ENCODE measurements at places on chromosomes 11 and 22.

GRCh38 chr11:98365190-98365589 lies 655.6 kb upstream of the CNTN5 start:
- DNase-seq: no peak

- no peak for DNase-seq
These were observed 92.4 kb downstream of the RTL6 start for GRCh38 chr22:44405661-44406060.

DNA sequence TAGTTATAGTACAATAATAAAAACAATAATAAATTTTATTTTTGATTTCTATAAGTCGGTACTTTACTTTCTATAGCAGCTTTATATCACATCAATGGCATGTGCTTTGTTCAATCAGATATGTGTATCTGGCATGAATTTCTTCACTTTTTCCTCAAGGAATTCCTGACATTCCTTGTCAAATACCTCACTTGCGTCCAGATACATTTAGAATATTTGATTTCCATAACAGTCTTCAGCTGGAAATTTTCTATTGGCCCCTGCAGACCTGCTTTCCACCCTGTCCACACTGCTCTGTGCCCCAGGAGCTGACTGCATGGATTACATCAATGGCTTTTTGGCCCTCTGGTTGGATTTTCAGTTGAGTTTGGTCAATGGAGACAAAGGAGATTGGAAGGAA lies 93.2 kb downstream of the FAR1 start:
- no peak for DNase-seq

GRCh38 chr11:11445441-11446185 lies 92.6 kb upstream of the CSNK2A3 start:
- no peak for DNase-seq

DNA sequence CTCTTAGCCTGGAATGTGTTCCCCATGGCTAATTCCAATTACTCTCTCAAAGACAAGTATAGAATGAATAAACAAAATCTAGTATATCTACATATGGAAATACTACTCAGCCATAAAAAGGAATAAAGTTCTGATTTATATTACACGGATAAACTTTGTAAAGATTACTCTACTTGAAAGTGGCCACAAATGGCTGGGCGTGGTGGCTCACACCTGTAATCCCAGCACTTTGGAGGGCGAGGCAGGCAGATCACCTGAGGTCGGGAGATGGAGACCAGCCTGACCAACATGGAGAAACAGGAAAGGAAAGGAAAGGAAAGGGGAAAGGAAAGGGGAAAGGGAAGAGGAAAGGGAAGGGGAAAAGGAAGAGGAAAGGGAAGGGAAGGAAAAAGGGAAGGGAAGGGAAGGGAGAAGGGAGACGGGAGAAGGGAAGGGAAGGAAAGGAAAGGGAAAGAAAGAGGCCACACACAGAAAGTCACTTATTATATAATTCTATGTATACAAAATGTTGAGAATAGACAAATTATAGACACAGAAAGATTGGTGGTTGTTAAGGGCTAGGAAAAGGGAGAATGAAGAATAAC lies 90.7 kb upstream of the CLNS1A start:
- DNase-seq: no peak

DNA sequence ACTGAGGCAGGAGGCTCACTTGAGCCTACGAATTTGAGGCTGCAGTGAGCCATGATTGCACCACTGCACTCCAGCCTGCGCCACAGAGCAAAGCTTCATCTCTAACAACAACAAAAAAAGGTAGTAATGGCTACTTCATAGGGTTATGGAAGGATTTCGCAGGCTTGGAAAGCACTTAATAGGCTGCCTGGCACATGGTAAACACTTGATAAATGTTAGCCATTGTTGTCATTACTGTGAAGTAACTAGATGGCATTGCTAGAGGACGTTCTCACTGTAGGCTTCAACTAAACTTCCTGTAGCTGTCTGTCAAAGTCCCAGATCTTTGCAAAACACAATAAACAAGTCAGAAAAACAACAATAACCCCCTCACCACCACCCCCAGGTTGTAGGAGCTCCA lies 357.2 kb upstream of the NARS2 start:
- DNase-seq: no peak

- no peak for DNase-seq
These were observed 875 bp downstream of the TCP11L1 start for GRCh38 chr11:33040033-33040861.

- no peak for DNase-seq
These were observed 13.6 kb upstream of the OR51S1 start for GRCh38 chr11:4862447-4863236.

DNA sequence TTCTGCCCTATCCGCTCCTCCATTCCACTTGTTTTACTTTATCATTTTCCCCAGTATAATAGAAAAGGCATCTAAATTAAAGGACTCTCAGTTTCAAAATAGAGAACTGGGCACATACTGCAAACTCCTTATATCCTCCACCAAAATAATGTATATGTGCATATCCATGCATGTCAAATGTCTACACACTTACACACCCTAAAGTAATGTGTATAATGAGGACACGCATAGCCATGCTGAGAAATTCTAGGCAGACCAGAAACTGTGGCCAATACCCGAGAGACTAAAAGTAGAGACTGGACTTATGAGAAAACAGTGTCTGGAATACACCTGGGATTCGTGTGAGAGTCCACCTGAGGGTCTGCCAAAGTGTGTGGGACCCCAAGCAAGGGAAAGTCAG lies 183.5 kb downstream of the CWF19L2 start:
- no peak for DNase-seq

DNA sequence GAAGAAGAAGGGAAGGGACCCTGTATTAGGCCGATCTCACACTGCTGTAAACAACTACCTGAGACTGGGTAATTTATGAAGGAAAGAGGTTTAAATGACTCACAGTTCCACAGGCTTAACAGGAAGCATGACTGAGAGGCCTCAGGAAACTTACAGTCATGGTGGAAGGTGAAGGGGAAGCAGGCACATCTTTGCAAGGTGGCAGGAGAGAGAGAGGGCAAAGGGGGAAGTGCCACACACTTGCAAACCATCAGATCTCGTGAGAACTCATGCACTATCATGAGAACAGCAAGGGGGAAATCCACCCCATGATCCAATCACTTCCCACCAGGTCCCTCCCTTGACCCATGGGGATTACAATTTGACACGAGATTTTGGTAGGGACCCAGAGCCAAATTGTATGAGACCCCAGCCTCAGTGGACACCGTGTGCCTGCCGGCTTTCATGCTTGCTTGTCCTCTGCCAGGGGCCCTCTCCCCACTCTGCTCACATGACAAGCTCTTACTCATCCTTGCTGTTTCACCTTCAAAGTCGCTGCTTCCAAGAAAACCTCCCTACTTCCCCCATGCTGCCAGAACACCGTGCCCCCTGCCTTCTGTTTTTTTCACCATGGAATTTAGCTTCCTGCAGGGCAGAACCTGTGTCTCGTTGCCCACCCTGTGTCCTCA lies 23.3 kb upstream of the PPFIA1 start:
- DNase-seq: no peak

- no peak for DNase-seq
These were observed 469.5 kb downstream of the SOX6 start for GRCh38 chr11:15886866-15887265.

GRCh38 chr11:1762537-1763302 lies 1.0 kb downstream of the CTSD start:
- peak; percentile 85 for DNase-seq

DNA sequence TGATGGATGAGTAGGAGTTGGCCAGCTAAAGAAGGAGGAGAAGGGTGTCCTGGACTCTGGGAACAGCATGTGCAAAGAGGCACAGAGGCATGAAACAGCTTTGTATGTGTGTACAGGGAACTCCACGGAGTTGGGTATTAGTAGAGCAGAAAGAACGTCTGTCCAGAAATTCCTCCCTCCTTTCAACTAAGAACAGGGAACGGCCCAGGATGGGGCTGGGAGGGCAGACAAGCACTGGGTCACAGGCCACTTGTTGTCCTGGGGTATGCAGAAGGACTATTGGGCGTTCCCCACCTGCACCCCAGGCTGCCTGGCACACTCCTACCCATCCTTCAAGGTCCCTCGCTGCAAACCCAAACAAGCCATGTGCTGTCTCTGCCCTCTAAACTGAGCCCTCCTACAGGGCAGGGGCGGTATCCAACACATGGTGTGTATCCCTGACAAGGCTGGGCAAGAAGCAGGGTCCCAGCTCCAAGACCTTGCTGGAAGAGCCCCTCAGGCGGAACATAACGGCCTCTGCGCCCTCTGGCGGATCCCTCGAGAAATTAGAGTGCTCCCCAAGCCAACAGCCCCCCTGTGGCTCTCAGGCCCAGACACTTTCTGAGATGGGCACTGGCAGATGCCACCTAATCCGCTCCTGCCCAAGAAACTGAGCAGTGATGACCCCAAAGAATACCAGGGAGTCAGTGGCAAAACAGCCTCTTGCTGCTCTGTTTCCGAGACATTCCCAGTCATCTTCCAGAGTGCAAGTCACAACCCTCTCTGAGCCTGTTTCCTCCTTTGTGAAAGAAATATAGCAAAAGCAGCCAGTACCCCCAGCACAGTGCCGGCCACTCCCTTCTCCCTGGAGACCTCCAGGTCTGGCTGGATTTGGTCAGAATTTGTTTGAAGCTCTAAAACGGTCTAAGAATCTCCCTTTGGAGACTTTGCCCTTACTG lies 1.6 kb upstream of the ELFN2 start:
- DNase-seq: peak; percentile 83

GRCh38 chr11:8202516-8203413 lies 33.9 kb upstream of the RIC3 start:
- DNase-seq: no peak

GRCh38 chr11:118401151-118401879 lies at the start of gene ATP5MG:
Gene ATP5MG (plus strand): TSS chr11:118401606. CDS start chr11:118401666, 60 bp downstream.
- DNase-seq: peak; percentile 87

DNA sequence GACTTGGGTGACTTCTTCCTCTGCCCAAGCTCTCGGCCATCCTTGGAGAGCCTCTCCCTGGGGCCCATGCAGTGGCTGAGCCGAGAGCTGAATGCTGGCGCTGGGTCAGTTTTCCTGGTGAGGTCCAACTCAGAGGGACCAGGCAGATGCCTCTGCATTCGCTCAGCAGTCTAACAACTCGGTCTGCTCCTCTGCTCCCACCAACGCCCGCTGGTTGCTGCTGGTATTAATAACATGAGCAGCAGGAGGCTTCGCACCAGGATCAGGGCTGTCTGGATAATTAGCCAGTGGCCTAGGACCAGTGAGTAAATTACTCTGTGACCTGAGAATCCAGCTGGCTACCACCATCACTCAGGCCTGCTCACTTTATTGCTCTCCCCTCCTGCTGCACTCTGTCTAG lies 77.7 kb upstream of the FAM181B start:
- DNase-seq: no peak

GRCh38 chr11:100861212-100861611 lies 174.1 kb downstream of the ARHGAP42 start:
- no peak for DNase-seq

DNA sequence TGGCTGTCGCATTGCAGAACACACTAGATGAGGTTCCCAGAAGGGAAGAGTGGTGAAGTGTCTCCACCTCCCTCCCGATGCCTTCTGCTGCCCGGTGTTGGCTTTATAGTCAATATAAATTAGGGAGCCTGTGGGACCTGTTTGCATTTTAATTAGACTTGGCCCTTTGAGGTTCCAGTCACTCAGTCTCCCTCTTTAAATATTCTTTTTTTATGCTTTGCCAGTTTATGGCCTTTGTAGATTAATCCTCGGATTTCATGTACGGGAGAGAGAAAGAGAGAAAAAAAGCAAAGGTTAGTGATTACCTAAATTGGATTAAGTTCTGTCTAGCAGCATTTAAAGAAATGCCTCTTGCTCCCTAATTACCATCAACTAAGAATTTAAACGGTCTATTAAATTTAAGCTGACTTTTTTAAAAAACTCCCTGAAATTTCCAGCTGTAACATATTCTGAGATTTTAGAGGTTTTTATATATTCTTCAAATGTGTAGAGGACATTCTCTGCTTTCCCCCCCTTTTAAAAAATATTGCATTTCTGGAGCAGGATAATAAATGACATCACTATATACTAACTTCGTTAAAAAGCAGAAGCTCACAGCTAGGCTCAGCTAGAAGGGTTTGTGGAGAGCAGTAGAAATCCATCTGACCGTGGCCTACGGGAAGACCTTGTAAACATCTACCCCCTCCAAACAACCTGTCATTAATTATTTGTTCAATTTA lies 84.4 kb downstream of the PRR5L start:
- no peak for DNase-seq

DNA sequence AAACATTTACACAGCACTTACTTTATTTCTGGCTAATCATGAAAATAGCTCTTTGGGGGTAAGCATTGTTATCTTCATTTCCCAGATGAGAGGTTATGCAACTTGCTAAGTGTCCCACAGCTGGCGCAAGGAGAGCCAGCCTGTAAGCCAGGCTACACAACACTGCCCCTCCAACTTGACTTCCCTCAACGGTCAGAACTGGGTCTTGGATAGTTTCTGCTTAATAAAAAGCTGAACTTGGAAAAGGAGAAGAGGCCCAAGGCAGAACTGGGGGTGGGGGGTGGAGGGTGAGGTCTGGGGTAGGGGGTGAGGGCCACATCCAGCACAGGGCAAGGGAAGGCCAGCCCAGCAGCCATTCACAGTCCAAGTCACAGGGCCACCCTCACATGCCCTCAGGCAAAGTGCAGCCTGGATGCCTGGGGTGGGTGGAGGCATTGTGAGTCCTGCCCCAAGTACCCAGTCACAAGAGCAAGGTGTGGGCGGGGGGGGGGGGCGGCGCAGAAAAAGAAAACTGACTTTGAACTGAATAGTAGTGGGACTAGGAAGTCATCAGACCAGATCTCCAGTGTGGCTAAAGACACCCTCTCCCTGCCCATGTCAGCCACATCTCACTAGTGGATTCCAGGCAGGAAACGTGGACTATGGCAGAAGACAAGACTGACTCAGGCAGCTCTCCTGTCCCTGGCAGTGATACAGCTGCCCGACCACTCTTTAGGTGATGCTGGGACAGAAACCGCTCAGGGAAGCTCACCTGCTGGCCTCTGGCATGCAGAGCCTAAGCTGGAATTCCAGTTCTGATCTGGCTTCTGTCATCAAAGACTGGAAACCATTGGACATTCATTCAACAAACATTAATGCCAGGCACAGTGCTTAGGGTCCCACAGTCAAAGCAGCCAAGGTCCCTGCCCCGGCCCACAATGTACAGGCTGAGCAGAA lies 52.4 kb downstream of the PACSIN2 start:
- peak; percentile 81 for DNase-seq

- no peak for DNase-seq
These were observed 36.1 kb downstream of the MB start for GRCh38 chr22:35581023-35581413.

DNA sequence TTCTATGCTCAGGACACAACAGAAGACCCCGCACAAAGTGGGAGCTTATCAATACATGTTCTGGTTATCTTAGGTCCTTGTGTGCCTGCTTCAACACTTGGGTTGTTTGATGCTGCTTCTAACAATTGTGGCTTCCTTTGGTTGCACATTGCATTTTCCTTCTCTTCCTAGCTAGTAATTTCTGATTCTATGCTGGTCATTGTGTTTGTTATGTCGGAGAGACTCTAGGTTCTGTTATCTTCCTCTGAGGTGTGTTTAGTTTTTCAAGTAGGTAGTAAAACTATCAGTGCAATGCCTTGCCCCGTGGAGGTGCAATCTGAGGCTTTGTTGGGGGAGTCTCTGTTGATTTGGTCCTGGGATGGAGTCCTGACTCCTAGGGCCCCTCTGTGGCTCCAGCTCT lies 414.2 kb downstream of the SHANK2 start:
- DNase-seq: no peak

- peak; percentile 78 for DNase-seq
These were observed 1.3 kb upstream of the SSH3 start for GRCh38 chr11:67301951-67302516.

GRCh38 chr22:25060522-25061071 lies 108.1 kb downstream of the KIAA1671 start:
- DNase-seq: no peak

GRCh38 chr11:113408887-113409286 lies 21.3 kb downstream of the ANKK1 start:
- no peak for DNase-seq
